ENCODE measurements at places on chromosomes 5 and 9. TPM values are rescaled to one million over a fixed set of nuclear protein-coding genes. Genes with fewer than 3 reads are reported as not detected.

CDKN2B-AS1 gene
- 2.7 TPM for total RNA-seq

JAKMIP2 gene
- total RNA-seq = not detected

CCNI2 gene
- not detected for total RNA-seq

SPINK1 gene
- total RNA-seq = 0.68 TPM

PDE6A gene
- not detected for total RNA-seq

QRFP gene
- total RNA-seq = not detected

PCDHGB1 gene
- total RNA-seq = 2.4 TPM

RETREG1 gene
- 0.45 TPM for total RNA-seq

NR4A3 gene
- 0.23 TPM for total RNA-seq

ACOT12 gene
- not detected for total RNA-seq

AGPAT2 gene
- 44.6 TPM for total RNA-seq

WDR31 gene
- total RNA-seq = 0.83 TPM

GARIN3 gene
- not detected for total RNA-seq

CFAP157 gene
- total RNA-seq = not detected

SV2C gene
- not detected for total RNA-seq

TRPM6 gene
- total RNA-seq = not detected

HMMR gene
- total RNA-seq = 0.23 TPM

ANGPTL2 gene
- 3.8 TPM for total RNA-seq

IFNA13 gene
- not detected for total RNA-seq

LCNL1 gene
- total RNA-seq = 6.1 TPM

ANKRD34B gene
- not detected for total RNA-seq

SERF1B gene
- total RNA-seq = 17.6 TPM

SPATA31A3 gene
- total RNA-seq = not detected

LPAR1 gene
- 105 TPM for total RNA-seq

FOXD4L3 gene
- total RNA-seq = not detected

TAF11L14 gene
- not detected for total RNA-seq

CRHBP gene
- 0.82 TPM for total RNA-seq

PCDHA9 gene
- under 0.01 TPM for total RNA-seq

IGIP gene
- 9.3 TPM for total RNA-seq

Measured in smooth muscle cell of the coronary artery (primary cell).